ENCODE measurements at places on chromosomes 4 and X.

- DNase-seq, result no peak
Measured at GRCh38 chr4:53132132-53132891, 233.5 kb downstream of the SCFD2 start.

- DNase-seq, result no peak
Measured at GRCh38 chrX:7334253-7334935, 186.4 kb upstream of the PUDP start.

DNA sequence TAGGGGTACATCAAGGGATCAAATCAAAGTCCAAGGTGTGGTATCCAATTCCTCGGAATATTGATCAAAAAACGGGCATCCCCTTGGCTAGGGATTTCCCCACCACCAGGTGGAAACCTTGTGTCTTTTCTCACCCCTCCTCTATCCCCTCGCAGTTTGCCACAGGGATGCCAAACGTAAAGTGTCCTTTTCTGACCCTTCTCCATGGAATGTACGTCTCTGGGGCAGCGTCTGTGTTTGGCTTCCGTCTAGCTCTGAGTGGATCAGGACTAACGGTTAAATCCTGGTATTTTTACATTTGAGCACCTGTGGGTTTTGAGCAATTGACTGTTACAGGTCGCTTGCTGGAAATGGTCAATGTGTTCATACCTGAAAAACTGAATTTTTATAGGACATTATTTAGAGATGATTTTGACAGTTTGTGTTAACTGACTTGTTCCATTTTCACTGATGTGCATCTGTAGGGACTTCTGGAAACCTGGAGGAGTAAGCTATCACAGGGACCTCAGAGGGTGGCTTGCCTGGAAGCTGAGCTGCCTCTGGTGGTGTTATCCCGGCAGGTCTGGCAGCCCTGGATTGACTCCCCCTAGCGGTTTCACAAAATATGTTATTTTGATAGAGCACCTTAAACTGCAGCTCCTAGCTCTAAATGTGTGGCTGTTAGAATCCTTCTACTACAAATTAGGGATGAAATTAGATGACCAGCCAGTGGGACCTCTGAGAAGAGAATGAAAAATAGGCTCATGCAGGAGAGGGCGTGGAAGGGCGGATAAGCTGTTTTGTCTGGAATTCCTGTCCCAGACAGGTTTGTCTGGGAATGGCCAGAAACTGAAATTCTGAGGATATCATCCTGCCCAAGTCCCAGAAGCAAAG, 8.8 kb upstream of the MGST2 start:
- DNase-seq, result peak; percentile 82

GRCh38 chrX:73581002-73581628, 18.1 kb downstream of the CHIC1 start:
- no peak for DNase-seq

Data from NCI-H1092 treated with DMSO at 0.1 percent for 48 hours (cell line).